Right lobe of liver (tissue), 6 donors: ENCODE measurements at places on chromosomes 1 and 21. TPM values are rescaled to one million over a fixed set of nuclear protein-coding genes. Genes with fewer than 3 reads are reported as not detected.

DNA sequence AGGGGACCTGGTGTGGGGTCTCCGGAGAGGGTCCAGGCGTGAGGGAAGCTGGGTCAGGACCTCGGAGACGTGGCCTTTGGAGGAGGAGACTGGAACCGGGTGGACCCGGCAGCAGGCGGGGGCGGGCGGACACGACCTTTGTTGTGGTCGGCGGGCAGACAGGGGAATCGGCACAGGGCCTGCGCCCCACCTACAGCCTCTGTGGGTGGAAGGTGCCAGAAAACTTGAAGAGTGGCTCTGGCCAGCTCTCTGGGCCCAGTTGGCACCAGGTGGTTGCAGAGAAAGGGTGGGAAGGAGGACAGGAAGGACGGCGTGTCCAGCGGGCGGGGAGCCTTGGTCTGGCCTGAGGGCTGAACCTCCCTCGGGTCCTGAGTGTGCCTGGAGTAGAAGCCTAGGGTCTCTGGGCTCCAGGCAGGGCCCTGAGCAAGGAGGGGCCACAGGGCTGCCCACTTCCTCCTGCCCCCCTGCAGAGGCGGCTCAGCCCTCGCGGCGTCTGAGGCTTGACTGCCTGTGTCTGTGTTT is 7.7 kb upstream of the TTLL10 start:
- no peak for DNase-seq

DNA sequence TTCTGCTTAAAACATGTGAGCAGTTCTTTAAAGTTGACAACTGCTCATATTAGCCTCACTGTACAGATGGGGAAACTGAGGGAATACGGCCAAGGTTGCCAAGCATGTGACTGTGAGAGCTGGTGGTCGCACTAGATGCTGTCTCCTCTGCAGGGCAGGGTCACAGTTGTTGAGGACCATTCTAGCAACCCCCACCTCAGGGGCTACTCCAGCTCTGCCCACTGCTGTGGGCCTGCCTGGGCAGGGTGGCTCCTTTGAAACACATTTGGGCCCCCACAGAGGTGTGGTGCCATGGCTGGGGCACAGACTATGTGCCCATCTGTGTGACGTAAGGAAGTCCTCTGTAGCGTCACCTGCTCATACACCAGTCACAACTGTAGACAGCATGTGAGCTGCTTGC is 779 bp downstream of the THEM5 start:
- no peak for DNase-seq

GRCh38 chr1:66336641-66336990 is 197.3 kb upstream of the SGIP1 start:
- DNase-seq, result no peak

DNA sequence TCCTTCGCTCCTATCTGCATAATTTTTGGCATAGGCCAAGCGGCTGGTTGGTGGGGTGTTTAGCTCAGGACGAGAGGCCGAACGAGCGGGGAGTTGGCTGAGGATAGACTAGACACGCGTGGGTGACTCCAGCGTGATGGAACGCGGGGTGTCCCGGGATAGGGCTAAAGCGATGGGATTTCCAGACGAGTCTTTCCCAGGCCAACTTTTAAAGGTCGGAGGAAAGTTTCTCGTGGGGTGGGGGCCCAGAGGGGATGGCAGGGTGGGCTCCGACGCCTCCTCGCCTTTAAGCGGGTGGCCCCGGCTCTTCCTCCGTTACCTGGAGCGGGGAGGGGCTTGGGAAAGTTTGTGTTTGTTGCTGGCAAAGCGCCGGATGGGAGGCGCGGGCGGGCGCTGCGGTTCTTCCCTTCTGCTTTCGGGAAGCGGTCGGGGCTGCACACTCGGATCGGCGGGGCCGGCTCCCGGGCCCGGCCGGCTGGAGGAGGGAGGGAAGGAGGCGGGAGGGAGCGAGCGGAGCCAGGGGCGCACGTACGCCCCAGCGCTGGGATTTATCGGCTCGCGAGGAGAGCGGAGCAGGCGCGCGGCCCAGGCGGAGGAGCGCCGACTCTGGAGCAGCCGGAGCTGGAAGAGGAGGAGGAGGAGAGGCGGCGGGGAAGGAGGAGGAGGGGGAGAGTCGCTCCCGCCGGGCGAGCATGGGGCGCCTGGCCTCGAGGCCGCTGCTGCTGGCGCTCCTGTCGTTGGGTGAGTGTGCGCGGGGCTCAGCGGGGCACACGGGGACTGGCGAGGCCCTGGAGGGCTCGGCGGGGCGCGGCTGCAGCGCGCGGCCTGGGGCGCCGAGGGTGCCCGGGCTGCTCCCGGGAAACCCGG is at the start of gene PTGFRN:
Gene PTGFRN (plus strand): TSS at position 405 of the 867 bp plus-strand sequence. CDS start 288 bp downstream, at position 693.
- peak; percentile 69 for DNase-seq

LSM10 gene
- 18.1 TPM for total RNA-seq

BMP8A gene
- total RNA-seq, result 0.80 TPM
